ENCODE measurements at places on chromosomes 5 and 9.

- no peaks in the 10 kb centered on the region for H3K27me3 ChIP-seq
- no peaks in the 10 kb centered on the region for H3K36me3 ChIP-seq
Observed at GRCh38 chr5:174317256-174317894, 271.9 kb downstream of the NSG2 start.

DNA sequence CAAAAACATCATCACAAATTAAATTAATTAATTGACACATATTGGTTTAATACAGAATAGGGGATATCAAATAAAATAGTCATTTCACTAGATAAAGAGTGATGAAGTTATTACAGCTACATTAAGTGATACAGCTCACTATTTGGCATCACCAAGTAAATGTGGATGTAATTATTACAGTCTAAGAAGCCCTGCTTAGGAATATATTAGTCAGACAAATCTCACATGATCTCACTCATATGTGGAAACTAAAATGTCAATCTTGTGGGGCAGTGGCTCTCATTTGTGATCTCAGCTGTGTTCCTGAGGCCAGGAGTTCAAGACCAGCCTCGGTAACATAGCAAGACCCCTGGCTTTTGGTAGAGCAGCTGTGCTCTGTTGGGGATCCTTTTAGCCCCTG, 233.4 kb upstream of the RGMB start:
- no peak overlapping the region for H3K27ac ChIP-seq
- no peak for DNase-seq
- no peaks in the 10 kb centered on the region for H3K27me3 ChIP-seq
- H3K36me3 ChIP-seq = no peaks in the 10 kb centered on the region

DNA sequence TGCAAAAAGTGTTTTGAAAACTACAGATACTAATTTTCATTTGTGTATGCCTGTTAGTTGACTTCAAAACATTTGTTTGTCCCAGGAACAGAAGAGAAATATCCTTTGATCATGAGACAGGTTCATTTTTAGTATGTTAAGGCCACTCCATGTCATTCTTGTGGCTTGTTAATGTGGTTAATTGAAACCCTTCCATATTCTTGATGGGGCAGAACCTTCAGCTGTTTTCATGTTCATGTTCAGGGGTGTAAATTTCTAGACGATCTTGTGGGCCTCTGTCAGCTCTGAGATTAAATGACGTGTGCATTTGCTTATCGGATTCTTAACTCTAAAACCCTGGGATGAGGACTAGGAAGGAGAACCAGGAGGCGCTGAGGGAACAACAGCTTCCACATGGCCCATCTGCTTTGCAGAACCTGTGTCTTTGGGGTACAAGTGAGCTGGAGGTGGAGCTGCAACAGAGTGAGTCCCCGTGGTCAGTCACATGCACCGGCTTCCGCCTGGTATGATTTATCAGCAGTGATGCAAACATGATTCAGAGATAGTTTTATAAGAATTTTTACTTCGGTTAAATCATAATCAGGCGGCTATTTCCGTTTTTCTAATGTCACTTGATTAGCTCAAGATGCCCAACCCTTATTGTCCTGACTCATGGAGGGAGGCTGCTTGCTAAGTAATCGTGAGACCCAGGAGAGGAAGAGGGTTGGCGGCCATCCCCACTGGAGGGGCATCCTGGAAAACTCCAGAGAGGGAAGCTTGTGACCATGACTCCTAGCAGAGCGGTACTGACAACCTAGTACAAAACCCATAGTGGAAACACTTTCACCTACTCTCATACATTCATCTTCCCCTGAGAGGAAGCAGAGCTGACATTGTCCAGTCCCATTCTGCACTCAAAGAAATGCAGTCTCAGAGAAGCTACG, 138.4 kb downstream of the C9orf152 start:
- peaks cover 26% of the 10 kb centered on the region for H3K4me1 ChIP-seq
- peak overlapping the region; percentile 51 for H3K27ac ChIP-seq
- H3K36me3 ChIP-seq = no peaks in the 10 kb centered on the region
- peak; percentile 77 for DNase-seq
- H3K27me3 ChIP-seq = no peaks in the 10 kb centered on the region

GRCh38 chr9:129694243-129694646, 28.8 kb downstream of the PRRX2 start:
- H3K36me3 ChIP-seq = peaks cover 4% of the 10 kb centered on the region
- peak overlapping the region; percentile 94 for H3K27ac ChIP-seq
- H3K27me3 ChIP-seq = no peaks in the 10 kb centered on the region
- DNase-seq = peak; percentile 49

- DNase-seq = no peak
- H3K36me3 ChIP-seq = peaks cover 11% of the 10 kb centered on the region
- no peak overlapping the region for H3K27ac ChIP-seq
- no peak overlapping the region for H3K4me3 ChIP-seq
- peaks cover 3% of the 10 kb centered on the region for H3K4me1 ChIP-seq
- no peaks in the 10 kb centered on the region for H3K27me3 ChIP-seq
Observed at GRCh38 chr9:77218612-77219011, 41.3 kb downstream of the VPS13A start.

DNA sequence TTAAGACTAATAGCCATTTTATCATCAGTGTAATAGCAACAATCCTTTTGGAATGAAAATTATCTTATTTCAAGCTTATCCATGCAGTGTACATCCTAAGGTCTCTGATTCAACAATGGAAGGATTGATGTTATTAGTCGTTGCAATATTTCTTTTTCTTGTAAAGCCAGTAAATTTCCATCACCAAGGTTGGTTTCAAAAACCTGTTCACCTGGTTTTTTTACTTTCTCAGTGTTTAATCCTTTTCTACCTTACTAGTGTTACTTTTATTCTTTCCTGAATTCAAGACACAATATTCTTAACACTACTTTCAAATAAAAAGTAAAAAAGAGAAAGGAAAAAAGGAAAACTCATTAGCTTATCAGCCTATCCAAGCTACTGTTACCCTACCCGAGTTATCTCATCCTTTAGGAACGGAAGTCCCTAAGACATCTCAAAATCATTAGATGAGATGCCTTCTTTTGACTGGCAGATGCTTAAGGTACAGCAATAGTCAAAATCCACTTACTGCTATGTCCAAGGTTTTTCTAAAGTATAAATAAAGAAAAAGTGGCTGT, 5.4 kb downstream of the ZFR start:
- no peaks in the 10 kb centered on the region for H3K27me3 ChIP-seq
- no peak overlapping the region for H3K4me3 ChIP-seq
- peaks cover 3% of the 10 kb centered on the region for H3K4me1 ChIP-seq
- H3K27ac ChIP-seq = no peak overlapping the region
- no peaks in the 10 kb centered on the region for H3K36me3 ChIP-seq

- H3K27ac ChIP-seq = no peak overlapping the region
- no peaks in the 10 kb centered on the region for H3K27me3 ChIP-seq
- H3K36me3 ChIP-seq = no peaks in the 10 kb centered on the region
- no peak for DNase-seq
- no peak overlapping the region for H3K4me3 ChIP-seq
Observed at GRCh38 chr5:60972231-60972630, 27.2 kb downstream of the NDUFAF2 start.

DNA sequence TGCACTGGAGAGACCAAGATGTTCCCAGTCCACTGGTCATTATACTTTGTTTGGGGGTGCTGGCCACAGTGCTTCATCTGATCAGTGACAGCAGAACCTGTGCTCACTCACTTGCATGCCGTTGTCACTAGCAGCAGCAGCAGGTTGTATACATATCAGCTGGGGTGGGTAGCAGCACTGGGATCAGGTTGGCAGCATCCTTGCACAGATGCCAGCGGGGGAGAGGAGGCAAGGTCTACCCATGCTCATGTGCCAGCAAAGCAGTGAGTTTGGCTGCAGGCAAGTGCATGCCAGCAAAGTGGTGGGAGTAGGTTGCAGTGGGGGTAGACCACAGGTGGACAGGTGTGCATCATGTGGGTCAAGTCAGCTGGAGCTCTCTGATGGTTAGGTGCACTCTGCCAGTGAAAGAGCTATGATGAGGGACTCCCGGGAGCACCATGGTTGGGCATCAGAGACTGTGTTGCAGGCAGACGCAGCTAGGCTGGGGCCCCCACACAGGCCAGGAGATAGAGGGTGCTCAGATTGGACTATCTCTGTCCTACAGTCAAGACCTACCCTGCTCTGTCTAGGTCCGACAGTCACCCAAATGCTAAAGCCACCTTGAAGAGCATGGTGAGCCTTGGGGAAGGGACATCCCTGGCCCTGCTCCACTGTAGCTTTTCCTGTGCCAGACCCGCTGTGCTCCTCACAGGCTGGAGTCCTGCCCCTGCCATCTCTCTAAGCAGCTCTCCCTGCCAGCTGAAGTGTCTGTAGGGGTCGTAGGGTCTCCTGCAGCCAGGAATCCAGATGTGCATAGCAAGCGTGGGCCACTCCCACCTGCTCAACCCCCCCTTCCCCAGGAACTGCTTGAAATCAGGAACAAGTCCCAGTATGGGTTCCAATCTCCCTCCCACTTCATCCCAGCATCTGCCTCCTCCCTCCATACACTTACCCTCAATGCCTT, 119.8 kb downstream of the RNF180 start:
- no peaks in the 10 kb centered on the region for H3K4me1 ChIP-seq
- DNase-seq = no peak
- no peak overlapping the region for H3K27ac ChIP-seq
- no peaks in the 10 kb centered on the region for H3K36me3 ChIP-seq
- H3K27me3 ChIP-seq = no peaks in the 10 kb centered on the region

DNA sequence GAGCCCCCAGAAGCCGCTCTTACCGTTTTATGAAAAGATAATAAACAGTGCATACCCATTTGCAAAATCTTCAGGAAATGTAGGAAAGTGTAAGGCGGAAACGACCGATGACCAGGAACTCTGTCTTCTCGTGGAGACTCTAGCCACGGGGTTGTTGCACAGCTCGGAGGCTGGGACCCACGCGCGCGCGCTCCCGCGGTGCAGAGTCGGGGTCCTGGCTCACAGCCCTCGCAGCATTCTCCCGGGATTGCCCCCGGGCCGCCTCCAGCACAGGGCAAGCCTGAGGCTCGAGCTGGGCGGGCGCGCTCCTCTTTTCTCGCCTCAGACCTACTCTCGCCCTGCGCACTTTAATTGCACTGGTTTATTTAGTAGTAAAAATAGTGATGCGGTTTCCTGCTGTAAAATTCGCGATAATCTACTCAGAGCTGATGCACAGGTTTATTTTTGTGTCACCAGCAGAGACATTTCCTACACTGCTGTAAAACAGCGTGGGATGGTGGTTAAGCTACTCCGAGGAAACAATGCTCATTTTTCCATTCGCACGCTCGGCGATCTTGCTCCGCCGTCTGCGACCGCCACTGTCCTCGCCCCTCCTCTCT, 15.5 kb downstream of the TRIM7 start:
- H3K4me1 ChIP-seq = peaks cover 10% of the 10 kb centered on the region
- peak overlapping the region; percentile 88 for H3K27ac ChIP-seq
- H3K4me3 ChIP-seq = peak overlapping the region; percentile 84
- no peaks in the 10 kb centered on the region for H3K27me3 ChIP-seq

DNA sequence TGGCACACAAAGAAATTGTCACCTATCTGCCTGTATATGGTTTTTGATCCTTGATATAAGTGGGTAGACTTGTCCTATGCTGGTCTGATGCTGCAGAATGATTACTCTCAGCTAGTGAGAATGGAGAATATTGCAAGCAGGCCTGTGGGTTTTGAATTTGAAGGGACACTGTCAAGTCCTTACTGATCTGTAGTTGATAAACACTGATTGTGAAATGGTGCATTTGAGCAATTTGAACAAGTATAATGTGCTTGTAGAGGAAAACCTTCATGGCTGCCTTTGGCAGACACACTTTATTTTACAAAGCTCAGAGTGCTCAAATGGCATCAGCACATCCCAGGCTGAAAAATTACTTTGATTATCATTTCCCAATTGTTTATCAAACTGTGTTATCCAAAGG, 9.3 kb downstream of the ENTREP1 start:
- H3K4me1 ChIP-seq = no peaks in the 10 kb centered on the region
- H3K27ac ChIP-seq = no peak overlapping the region
- H3K4me3 ChIP-seq = no peak overlapping the region
- DNase-seq = no peak
- no peaks in the 10 kb centered on the region for H3K27me3 ChIP-seq
- H3K36me3 ChIP-seq = no peaks in the 10 kb centered on the region

GRCh38 chr5:97544678-97545077, 361.6 kb upstream of the RIOK2 start:
- no peak for DNase-seq
- H3K27ac ChIP-seq = no peak overlapping the region
- no peak overlapping the region for H3K4me3 ChIP-seq
- no peaks in the 10 kb centered on the region for H3K36me3 ChIP-seq
- H3K27me3 ChIP-seq = no peaks in the 10 kb centered on the region
- no peaks in the 10 kb centered on the region for H3K4me1 ChIP-seq

- DNase-seq = no peak
- H3K4me3 ChIP-seq = no peak overlapping the region
- no peaks in the 10 kb centered on the region for H3K4me1 ChIP-seq
- no peaks in the 10 kb centered on the region for H3K36me3 ChIP-seq
- no peaks in the 10 kb centered on the region for H3K27me3 ChIP-seq
- H3K27ac ChIP-seq = no peak overlapping the region
Observed at GRCh38 chr9:135589596-135590485, 28.3 kb downstream of the PAEP start.

- H3K27me3 ChIP-seq = no peaks in the 10 kb centered on the region
- DNase-seq = no peak
- H3K27ac ChIP-seq = no peak overlapping the region
- H3K4me3 ChIP-seq = no peak overlapping the region
Observed at GRCh38 chr9:6428940-6429889, 16.2 kb downstream of the UHRF2 start.

GRCh38 chr9:36187414-36187813, 3.3 kb upstream of the CLTA start:
- peaks cover 8% of the 10 kb centered on the region for H3K4me1 ChIP-seq
- no peak overlapping the region for H3K27ac ChIP-seq
- H3K27me3 ChIP-seq = no peaks in the 10 kb centered on the region
- DNase-seq = no peak
- no peaks in the 10 kb centered on the region for H3K36me3 ChIP-seq
- H3K4me3 ChIP-seq = no peak overlapping the region

DNA sequence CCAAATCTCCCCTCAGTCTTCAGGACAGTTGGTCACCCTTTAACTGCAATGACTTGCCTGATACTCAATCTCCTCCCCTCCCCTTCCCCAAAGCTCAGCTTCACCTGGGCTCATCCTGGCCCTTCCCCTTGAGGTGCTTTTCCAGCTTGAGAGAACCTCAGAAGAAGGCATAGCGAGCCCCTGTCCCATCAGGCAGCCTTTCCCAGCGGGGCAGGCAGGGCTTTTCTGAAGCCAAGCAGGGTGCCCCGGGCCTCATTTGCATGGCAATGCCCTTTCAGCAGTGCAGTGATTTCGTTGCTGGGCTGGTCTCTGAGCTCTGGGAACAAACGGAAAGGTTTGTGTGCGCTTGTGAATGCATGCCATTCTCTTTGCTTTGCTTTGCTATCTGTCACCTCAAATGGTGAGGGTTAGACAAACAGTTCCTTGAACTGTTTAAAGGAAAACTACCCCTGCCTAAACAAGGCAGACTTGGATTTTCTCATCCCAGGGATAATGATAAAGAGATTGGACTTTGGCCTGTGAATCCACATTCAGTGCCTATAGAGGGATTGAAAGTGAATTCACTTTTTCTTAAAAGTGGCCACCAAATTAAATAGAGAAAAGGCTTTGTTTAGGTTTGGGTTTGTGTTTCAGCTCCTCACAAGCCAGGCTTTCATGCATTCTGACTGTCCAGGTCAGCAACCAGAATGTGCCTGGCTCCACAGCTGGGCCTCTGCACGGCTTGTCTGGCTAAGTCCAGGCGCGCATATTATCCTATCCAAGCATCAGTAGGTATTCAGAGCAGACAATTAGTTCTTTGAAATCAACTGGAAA, 165.3 kb downstream of the ZNF608 start:
- no peak overlapping the region for H3K27ac ChIP-seq
- H3K36me3 ChIP-seq = no peaks in the 10 kb centered on the region
- H3K27me3 ChIP-seq = no peaks in the 10 kb centered on the region
- no peak for DNase-seq

GRCh38 chr5:143575286-143575685, 171.8 kb upstream of the NR3C1 start:
- H3K4me1 ChIP-seq = no peaks in the 10 kb centered on the region
- no peak overlapping the region for H3K27ac ChIP-seq
- H3K4me3 ChIP-seq = no peak overlapping the region
- H3K27me3 ChIP-seq = no peaks in the 10 kb centered on the region
- DNase-seq = no peak
- H3K36me3 ChIP-seq = no peaks in the 10 kb centered on the region
